ENCODE measurements at places on chromosomes 7 and 10. TPM values are rescaled to one million over a fixed set of nuclear protein-coding genes. Genes with fewer than 3 reads are reported as not detected.

Gene CUBN
- 0.41 TPM for total RNA-seq

Gene SLC26A5
- total RNA-seq, result not detected

Gene BMPER
- 0.45 TPM for total RNA-seq

Gene GPR26
- not detected for total RNA-seq

Gene CD36
- not detected for total RNA-seq

Gene TMEM273
- 92.2 TPM for total RNA-seq

Gene MSS51
- total RNA-seq, result 7.3 TPM

Gene FFAR4
- not detected for total RNA-seq

Gene GSDME
- 1.6 TPM for total RNA-seq

DNA sequence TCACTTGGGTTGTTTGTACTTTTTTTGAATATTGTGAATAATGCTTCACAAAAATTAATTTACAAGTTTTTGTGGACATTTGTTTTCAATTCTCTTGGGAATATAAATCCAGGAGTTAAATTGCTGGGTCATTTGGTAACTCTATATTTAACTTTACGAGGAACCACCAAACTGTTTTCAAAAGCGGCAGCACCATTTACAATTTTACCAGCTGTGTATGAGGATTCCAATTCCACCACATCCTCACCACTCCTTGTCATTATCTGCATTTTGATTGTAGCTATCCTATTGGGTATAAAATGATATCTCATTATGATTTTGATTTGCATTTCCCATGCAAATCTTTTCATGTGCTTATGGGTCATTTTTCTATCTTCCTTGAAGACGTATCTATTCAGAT, 4.0 kb upstream of the NUDT13 start:
- no peak for ATAC-seq

- ATAC-seq, result no peak
Observed at GRCh38 chr7:21910253-21910652, 35.4 kb downstream of the CDCA7L start.

GRCh38 chr10:70899096-70899495, 10.7 kb upstream of the PCBD1 start:
- no peak for ATAC-seq

GRCh38 chr7:4610768-4611467, 71.2 kb upstream of the FOXK1 start:
- peak; percentile 78 for ATAC-seq

GRCh38 chr7:135659159-135659846, 3.0 kb upstream of the STMP1 start:
- ATAC-seq, result no peak

DNA sequence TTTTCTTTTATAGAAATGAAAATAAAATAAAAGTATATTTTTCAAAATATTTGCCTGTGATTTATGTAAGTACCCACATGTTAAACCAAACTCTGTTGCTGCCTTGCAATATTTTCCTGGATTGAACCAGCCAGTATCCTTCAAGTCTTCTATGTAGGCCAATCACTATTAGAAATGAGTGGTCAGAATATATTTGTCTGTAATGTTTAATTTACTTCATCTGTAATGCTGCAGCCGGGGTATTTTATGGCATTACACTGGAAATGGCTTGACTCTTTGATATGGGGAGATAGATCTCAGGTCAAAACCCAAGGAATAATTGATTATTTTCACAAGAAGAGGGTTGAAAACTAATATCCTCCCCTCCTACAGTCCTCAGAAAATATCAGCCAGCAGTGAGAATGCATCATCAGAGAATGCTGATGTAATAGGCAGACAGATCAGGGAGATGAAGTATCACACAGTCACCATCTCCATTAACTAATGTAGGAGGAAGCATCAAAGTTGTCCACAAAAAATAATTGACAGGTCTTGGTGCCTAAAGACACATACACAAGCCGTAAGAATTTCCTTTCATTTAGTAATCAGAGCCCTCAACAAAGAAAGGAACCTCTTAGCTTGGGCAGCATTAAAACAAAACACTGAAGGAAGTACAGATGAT, 82.5 kb downstream of the VWDE start:
- no peak for ATAC-seq

GRCh38 chr10:2951235-2951835, 116.0 kb upstream of the PFKP start:
- peak; percentile 37 for ATAC-seq

- ATAC-seq, result no peak
Observed at GRCh38 chr7:148177972-148178371, 412.6 kb upstream of the C7orf33 start.

All from activated T-helper 17 cell treated with anti-CD3 and anti-CD28 coated beads, Interleukin-2, amount 50 U/mL, for 72 hours (primary cell).